ENCODE measurements at places on chromosomes 4 and X.

GRCh38 chr4:24243641-24244040 is 340.7 kb downstream of the DHX15 start:
- no peak for DNase-seq

DNA sequence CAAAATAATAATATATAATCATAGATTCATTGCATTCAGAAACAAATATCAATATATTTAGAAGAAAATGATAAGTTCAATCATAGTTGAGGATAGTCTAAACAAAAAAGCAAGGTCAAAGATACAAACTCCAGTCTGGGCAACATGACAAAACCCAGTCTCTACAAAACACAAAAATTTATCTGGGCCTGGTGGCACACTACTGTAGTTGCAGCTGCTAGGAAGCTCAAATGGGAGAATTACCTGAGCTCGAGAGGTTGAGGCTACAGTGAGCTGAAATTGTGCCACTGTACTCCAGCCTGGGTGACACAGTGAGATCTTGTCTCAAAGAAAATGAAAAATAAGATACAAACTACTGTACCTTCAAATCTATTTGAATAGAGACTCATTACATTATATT is 52.7 kb upstream of the ANXA10 start:
- DNase-seq = no peak

DNA sequence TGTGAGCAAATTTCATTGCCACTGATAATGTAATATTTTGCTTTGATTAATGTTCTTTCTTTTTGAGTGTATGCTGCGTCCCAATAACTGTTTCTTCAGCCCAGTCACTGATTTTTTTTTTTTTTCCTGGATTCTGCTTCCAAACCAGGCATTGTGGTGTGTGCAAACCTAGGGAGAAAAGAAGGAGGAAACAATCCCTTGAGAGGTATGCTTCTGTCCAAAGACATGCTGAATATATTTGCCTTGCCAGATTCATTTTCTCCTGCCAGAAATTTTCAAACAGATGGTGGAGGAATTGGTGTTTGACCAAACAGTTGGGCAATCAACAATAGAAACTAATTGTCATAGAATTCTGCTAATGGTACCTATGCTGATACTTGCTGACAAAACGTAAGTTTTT is 753.6 kb downstream of the RPA4 start:
- DNase-seq = no peak

DNA sequence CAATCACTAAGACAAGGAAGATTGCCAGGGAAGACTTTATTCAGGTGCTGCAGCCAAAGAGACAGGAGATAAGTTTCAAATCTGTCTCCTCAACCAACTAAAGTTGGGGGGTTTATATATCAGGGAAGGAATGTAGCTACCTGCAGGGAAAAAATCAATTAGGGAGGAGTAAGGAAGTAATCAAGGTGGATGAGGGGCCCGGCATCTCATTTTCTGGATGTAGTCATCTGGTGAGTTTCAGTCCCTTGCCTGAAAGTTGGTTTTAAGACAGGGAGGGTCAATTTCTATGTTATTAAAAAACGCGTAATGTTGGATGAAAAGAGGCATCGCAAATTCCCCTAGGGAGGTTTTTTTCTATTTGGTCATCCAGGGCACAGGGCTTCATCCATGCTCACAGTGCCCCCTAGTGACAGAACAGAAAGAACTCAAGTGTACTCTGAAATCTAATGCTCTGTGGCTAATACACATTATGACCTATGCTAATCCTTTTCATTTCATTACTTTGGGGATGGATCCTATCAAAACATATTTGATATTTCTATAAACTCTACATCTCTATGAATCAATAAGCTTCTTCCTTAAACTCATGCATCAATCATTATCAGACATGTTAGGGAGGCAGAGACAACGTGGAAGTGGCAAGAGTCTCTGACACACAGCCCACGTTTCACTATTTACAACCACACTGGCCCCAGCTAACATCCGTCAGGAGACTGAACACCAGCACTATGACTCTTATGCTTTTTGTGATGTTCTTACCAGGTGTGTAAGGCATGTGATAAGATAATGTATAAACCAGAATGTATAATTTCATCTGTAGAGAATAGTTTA is 1577.0 kb upstream of the TENM3 start:
- peak; percentile 27 for DNase-seq

DNA sequence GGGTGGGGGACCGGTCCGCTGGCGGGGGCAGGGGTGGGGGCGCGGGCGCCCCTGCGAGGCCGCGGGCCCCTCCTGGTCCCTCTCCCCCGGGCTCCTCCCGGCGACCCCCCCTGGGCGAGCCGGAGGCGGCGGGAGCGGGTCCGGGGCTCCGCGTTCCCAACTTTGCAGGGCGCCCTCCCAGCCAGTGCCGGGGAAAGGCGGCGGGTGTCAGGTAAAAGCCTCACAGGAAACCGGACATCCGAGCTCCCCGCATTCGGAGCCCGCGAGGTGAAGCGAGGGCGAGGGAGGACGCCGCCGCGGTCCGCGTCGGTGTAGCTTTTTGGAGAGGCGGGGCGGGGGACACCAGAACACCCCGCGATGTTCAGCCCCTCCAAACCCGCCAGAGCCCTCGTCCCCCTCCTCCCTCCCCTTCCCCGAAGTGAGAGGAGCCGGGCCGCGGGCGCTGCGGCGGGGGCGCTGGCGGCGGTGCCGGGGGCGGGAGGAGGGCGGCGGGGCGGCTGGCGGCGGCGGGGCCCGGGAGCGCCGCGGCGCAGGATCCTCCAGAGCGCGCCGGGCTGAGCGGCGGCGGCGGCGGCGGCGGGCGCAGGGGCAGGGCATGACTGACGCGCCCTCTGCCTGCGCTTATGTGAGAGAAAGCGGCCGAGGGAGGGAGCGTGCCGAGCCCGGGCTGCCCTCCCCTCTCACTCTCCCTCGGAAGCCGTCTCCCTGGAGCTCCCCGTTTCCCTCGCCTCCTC is at the start of gene VEGFC:
Gene VEGFC, minus strand, starts transcription at position 597 of the 734 bp plus-strand sequence. CDS start 611 bp downstream, outside the sequence.
- DNase-seq = no peak

GRCh38 chr4:124212815-124213630 is 499.5 kb downstream of the ANKRD50 start:
- DNase-seq = peak; percentile 29

DNA sequence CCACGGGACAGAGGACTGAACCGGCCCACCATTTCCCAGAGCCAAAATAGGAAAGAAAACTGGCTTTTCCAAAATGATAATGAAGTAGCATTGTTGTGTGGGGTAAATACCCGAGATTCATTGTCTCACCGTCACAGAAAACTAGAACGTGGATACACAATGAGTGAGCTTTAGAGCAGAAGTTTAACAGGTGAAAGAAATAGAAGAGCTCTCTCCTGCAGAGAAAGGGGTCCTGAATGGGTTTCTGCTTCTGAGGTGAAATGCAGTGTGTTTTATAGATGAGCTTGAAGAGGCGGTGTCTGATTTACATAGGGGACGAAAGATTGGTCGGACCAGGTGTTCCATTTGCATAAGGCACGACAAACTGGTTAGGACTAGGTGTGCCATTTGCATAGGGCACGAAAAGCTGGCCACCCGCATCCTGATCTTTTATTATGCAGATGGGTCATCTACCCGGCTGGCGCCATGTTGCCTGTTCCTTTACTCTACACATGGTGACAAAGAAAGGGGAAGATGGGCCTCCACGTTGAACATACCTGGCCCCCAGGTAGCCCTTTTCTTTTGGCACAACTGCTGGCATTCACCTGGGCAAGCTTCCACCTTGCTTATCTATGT is 118.1 kb downstream of the ATXN3L start:
- DNase-seq = no peak

GRCh38 chr4:65653740-65654361 is 16.4 kb downstream of the EPHA5 start:
- DNase-seq = no peak

DNA sequence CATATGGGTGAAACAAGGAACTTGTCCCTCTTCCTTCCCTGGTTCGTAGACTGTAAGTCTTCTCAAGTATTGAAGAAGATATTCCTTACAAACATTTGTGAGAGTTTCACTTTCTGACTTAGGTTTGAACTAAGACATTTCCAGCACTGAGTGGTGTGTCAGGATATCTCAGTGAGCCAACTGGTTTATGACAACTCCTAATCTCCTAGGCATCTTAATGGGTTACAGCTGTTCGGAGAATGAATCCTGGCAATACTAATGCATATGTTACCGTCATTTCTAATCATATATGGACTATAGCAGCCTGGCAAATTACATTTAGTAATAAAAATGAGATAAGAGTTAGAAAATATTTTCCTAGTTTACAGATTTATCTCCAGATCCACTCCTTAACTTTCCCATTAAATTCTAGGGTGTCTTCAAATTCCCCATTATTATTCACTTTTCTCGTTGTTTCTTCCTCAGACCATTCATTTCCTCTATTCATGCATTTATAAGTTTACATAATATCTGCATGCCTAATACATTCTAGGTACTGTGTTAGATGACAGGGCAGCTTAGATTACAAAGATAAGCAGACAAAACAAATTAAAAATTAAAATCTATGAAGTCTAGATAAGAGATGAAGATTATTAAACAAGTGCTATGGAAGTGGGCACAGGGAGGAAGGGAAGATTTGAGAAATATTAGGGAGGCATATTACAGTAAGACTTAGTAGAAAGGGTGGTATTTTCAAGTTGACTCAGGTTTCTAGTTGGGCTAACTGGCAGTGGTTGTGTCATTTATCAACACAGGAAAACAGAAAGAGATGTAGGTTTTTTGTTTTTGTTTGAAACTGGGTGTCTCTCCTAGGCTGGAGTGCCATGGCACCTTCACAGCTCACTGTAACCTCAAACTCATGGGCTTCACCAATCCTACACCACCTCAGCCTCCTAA is 173.9 kb downstream of the WDFY3 start:
- no peak for DNase-seq

DNA sequence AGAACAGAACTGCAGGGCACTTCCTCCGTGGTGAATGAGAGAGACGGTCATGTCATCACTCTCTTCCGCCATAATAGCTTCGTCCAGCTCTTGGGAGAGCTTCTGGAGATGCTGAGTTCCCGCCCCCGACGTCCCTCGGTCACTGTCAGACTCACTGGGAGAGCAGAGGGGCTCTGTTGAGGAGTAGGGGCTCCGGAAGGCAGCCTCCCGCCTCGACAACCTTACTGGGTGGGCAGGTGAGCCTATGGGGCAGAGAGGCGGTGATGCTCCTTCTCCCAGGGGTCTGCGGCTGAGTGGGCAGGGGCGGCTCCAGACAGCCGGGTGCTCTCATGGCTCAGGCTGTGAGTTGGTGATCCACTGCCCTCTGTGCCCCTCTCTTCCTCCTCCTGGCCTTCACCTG is 25.8 kb upstream of the ARHGEF38 start:
- no peak for DNase-seq

DNA sequence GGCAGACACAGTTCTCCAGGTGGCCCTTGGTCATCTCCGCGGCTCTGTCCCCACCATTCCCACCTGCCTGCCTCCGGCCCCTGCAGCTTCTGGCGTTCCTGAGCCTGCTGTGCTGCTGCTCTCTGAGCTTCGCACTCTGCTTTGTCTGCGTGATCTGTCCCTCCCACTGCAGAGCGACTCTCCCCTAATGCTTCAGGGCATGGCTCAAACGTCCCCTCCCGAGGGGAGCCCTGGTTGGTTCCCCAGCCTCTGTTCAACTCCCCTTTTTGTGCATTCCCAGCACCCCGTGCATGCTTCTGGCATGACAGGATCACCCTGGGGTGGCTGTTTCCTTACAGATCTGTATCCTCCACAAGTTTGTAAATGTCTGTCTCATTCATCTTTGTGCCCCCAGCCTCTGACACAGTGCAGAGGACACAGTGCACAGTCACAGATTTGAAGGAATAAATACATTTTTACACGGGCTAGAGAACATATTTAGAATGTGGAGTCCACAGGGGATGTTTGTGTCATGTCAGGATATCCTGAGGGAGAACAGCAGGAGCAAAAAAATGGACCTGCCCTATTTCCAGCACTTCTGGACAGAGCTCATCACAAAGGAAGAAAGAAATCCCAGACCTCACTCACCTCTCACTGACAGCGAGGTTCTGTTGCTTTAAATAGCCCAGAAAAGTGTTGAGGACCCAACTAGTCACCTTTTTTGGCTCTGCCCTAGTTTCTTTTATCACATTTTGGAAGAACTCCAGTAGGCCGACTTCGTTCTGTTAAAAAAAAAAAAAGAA is 72.6 kb downstream of the GATB start:
- DNase-seq = no peak

Measured in HT-29 (cell line).